CD4-positive, alpha-beta T cell treated with Interleukin-15 for 4 hours (primary cell): ENCODE measurements at places on chromosomes 1 and 21.

- DNase-seq: no peak
These were observed 143.3 kb downstream of the DENND1B start for GRCh38 chr1:197632005-197632404.

DNA sequence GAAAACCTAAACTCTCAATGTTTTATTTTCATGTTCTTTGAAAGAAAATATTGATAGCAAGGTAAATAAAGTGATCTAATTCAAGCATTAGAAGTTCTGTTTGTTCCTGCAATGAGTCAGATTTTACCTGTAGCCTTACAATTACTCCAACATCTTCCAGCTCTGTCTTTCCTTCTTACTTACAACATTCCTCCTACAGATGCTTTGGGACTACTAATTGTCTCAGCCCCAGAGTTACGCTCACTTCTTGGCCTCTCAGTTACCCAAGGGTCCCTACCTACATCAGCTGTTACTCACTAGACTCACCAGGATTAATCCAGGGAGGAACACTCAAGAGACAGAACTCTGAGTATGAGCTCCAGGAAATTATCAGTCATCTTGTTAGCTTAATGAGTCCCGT lies 26.4 kb downstream of the OR14A16 start:
- DNase-seq: no peak

DNA sequence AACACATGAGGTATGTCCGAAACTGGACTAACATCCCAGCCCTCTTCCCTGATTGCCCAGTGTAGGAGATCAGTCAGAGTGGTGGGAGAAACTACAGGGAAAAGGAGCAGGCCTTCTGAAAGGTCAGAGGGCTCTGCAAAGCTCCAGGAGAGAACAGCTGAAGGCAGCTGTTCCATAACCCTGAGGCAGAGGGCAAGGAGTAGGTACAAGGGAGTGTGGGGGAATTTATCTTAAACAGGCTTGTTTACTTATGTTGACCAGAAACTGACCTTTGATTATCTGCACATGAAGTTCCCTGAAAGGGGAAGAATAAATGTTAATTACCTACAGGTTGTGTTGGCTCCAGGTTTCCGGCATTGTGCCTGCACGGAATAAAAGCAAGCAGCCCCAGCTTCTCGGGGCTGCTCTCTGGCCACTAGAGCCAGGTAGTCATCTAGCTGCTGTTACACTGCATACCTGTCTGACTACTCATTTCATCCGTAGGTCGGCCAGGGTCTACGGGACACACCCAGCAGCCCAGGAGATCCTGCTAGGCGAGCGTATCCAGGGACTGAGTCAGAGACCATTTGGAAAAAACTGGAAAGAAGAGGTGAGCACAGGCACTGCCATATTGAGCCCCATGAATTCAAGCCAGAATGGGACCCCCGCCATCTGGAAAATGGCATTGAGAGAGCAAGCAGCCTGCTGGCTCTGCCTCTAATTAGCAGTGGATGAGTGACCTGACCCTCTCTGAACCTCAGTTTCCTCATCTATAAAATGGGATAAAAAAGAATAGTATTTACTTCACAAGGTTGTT lies 14.9 kb upstream of the PAQR7 start:
- no peak for DNase-seq

GRCh38 chr1:86747304-86747703 lies 42.9 kb downstream of the SH3GLB1 start:
- DNase-seq: no peak

GRCh38 chr1:217106231-217106901 lies 383.1 kb upstream of the ESRRG start:
- DNase-seq: no peak

- no peak for DNase-seq
These were observed 25.6 kb downstream of the PPFIA4 start for GRCh38 chr1:203051841-203052324.

- DNase-seq: no peak
These were observed 529.6 kb downstream of the ADGRL2 start for GRCh38 chr1:82330330-82330729.

DNA sequence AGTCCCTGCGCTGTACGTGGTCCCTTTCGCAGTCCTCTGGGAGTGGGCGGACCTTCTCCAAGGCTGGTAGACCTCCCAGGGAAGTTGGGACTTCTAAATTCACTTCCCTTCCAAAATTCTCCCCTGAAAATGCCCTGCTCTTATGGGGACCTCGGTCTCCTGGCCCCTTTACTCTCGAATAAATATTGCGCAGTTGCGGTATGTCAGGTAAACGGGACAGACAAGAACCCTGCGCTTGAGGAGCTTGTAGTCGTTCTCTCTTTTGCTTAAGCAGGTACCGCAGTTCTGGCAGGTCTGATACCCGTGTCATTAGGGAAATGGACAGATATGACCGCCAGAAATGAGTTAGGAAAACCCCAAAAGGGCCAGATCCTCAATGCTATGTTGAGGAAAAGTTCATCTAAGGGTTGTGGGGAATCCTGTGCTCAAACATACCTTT lies 561 bp downstream of the KIF2C start:
- DNase-seq: no peak

DNA sequence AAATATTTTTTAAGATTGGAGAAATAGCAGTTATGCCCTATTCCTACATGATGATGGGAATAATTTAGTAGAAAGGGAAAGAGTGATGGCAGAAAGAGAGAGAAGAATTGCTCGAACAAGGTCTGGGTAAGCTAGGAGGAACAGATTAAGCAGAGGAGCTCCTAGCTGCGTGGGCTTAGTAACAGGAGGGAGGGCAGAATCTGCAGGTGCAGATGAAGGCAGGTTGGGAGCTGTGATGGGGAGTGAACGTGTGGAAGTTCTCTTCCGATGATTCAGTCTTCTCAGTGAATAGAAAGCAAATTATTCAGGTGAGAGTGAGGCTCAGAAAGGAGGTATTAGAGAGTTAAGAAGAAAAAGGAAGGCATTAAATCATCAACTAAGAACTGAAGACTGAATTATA lies 8.3 kb upstream of the CR1 start:
- DNase-seq: no peak

DNA sequence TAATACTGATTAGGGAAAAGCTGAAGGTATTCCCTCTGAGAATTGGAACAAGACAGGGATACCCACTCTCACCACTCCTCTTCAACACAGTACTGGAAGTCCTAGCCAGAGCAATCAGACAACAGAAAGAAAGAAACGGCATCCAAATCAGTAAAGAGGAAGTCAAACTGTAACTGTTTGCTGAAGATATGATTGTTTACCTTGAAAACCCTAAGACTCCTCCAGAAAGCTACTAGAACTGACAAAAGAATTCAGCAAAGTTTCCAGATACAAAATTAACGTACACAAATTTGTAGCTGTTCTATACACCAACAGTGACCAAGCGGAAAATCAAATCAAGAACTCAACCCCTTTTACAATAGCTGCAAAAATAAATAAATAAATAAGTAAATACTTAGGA lies 78.6 kb downstream of the EXTL2 start:
- no peak for DNase-seq

GRCh38 chr1:229128066-229128608 lies 142.8 kb upstream of the RAB4A start:
- DNase-seq: no peak

GRCh38 chr1:214570442-214570841 lies 19.0 kb upstream of the PTPN14 start:
- DNase-seq: no peak
